ENCODE measurements at places on chromosomes 3 and 15.
A peak's percentile ranks its signal among the peaks of the same experiment; 100 is the strongest.

DNA sequence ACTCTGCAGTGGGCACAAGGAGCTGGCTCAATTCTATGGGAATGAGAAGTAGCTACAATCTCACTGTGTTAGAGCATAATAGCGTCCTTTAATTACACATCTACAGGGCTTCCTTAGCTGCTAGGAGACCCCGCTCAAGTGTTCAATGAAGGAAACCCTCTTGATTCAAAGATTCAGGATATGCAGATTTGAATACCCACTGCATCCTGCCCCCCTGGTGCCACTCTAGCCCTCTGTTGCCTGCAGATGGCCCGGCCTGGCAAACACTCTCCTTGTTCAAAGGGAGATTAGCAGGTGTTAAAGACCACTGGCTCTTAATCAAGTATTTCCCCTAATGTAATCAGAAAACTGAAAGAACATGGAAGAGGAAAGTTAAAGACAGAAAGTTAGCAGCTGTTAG, 356.6 kb downstream of the VGLL3 start:
- DNase-seq: no peak

GRCh38 chr3:31041161-31041978, 146.9 kb upstream of the GADL1 start:
- no peak for DNase-seq

DNA sequence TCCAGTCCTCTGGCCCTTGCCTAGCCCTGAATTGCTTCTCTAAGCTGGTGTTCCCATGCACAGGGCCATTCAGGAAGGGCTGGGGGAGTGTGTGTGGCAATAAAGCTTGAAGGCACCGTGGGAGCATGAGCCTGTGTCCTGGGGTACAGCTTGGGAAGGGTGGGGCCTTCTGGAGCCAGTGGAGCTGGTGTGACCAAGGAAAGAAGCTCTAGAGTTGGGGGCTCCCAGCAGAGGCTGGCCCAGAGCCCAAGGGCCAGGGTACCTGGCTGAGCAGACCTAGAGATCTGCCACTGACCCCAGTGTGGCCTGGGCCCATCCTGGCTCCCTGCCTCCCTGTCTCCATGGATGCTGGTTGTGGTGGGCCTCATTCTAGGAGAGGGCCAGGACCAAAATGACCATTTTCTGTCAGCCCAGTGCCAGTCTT, 8.1 kb downstream of the ABTB1 start:
- DNase-seq: no peak

GRCh38 chr3:140712301-140712700, 34.4 kb downstream of the TRIM42 start:
- DNase-seq: no peak

- no peak for DNase-seq
These were observed 21.4 kb upstream of the ESYT3 start for GRCh38 chr3:138412821-138413551.

DNA sequence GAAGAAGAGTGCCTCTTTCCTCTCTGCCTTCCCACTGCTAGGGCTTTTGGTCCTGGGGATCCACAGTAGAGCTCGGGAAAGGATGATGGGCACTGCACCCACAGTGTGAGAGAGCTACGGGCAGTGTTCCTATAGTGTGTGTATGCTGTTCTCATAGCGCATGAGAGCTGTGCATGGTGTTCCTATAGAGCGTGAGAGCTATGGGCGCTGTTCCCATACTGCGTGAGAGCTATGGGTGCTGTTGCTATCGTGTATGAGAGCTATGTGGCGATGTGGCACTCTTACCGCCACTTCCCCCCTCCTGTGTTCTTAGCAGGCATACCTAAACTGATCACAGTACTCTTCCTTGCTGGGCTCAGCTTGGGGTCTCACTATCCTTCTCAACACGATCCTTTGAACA, 213.5 kb downstream of the EDEM1 start:
- DNase-seq: no peak

GRCh38 chr3:176378789-176379188, 818.5 kb downstream of the TBL1XR1 start:
- DNase-seq: no peak

- no peak for DNase-seq
These were observed 53.5 kb upstream of the CCDC54 start for GRCh38 chr3:107323723-107324122.

- no peak for DNase-seq
These were observed 99.1 kb downstream of the SLC49A4 start for GRCh38 chr3:122893754-122894668.

- DNase-seq: no peak
These were observed 122.1 kb upstream of the TPRG1 start for GRCh38 chr3:189049458-189050236.

DNA sequence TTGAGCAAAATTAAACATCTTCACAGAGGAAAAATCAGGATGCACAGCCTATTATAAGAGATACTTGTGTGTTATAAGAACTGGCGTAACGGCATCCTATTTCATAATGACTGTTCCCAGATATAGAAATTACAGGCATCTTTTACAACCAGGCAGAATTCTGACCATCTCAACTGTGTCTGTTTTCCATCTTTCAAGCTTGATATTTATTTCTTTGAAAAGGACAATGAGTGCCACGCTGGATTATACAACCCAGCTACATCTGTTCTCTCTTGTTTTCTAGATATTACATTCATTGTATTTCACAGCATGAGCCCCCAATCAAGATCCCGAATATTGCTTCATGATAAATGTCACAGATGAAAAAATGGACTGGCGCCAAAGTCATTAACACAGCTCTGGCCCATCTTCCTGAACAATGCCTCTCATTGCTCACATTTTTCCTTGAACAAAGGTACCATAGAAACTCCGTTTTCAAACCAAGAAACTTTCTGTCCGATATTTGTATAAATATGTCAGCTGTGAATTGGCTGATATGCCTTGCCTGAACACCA, 420.6 kb downstream of the TBL1XR1 start:
- peak; percentile 22 for DNase-seq

DNA sequence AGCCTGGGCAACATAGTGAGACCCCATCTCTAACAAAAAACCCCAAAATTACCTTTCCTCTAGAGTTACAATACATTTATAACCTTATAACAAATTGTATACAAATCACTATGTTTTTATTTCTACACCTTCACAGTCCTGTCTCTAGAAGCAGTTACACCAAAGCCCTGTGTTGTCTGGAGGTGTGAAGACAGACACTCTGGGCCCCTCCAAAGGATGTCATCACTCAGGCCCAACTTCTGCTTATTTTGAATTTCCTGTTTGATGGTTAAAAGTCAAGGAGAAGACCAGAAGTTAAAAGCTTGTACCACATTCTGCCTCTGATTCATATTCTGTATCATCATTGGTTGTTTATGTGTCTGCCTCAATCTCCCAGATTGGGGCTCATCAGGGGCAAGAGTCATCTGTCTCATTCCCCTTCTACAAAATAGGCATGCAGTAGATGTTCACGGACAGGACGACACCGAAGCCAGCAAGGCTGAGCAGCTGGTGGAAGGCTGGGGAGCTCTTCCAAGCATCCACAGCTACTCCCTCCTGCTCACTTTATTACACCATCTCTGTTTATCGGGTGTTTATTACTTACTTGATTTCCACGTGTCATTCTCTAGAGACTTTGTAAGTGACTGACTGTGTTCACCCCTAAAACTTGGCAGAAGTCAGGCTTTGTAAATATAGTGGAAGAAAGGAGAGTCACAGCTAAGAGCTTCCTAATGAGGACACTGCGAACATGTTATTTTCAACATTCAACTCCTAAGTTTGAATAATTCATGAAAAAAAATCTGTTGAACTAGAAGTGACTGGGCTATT, 136.8 kb upstream of the ANKRD28 start:
- no peak for DNase-seq

DNA sequence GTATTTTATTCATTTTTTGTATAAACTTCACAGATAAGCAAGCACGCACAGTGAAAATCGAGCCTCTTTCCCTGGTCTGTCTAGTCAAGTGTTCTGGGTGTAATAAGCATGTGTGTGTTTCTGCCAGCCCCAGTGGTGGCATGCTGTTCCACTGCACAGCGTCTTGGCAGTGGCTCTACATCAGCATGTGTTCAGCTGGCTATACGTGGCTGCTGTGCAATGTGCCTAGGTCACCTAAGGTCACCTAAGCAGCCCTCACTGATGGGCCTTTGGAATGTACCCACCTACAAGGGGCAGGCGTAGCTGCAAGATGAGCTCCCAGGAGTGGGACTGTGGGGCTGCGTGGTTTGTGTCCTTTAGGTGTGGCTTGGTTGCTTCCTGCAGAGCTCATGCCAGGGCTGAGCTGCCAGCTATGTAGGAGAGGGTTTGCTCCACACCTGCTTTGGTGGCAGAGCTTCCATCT, 4.9 kb downstream of the LIMD1 start:
- no peak for DNase-seq

DNA sequence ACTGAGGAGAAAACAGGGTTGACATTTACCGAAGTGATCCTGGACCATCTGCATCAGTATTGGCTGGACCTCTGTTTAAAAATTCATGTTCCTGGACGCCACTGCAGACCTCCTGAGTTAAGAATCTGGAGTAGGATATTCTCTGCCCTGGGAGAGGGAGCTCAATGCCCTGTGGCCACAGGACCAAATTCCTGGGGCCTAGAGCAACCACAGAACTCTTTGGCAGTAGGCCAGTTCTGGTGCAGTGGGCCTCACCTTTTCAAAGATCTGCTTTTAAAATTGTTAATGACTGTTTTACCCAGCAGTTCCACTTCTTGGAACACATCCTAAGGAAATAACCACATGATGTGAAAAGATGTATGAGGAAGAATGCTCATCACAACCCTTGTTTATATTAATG, 133.3 kb upstream of the ADPGK start:
- no peak for DNase-seq

GRCh38 chr3:175041369-175041768, 182.2 kb downstream of the NAALADL2 start:
- DNase-seq: no peak

GRCh38 chr15:80875568-80876347, 96.6 kb downstream of the CEMIP start:
- DNase-seq: no peak

DNA sequence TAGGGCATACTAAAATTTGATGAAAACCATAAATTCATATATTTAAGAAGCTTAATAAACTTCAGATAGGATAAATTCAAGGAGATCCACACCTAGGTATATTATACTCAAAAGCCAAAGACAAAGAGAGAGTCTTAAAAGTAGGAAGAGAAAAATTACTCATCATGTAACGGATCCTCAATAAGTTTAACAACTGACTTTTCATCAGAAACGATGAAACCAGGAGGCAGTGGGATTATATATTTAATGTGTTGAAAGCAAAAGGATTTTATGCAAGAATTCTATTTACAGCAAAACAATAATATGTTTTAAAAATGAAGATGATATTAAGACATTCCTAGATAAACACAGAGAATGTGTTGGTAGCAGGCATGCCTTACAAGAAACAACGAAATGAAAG, 202.7 kb downstream of the OXSM start:
- DNase-seq: no peak

DNA sequence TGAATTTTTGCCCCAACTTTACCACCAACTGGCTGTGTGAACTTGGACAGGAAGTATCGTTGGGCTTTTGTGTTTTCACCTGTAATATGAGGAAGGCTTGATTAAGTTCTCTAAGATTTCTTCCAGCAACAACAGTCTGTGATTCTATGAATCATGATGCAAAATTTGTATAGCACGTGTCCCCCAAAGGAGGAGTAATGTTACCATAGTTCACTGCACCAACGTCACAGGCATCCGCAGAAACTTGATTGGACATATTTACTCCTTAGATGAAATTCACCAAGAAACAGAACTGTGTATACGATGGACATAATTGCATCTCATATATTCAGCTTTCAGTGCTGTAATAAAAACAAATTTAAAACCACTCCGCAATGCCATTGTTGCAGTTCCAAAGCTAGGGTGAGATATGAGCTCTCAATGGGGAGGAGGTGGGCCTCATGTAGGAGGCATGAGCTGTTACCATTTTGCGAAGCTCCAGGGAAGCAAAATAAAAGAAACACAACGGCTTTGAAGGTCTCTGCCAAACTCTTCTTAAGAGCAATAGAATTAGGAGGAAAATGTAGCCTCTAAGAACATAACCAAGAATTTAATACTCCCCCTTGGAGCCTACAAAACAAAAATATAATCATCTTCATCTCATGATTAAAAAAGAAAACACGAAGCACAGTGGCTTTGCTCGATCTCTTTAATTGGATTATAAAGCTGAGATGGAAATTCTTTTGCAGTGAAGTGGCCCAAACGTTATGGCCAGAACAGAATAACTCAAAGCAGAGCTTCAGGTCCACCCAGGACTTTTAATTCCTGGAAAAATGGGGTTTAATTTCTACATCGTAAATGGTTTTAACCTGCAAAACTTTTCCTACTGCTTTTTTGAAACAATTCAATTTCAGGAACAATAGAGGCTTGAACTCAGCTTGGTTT, 80.7 kb downstream of the CHST2 start:
- DNase-seq: no peak

- DNase-seq: no peak
These were observed 71.8 kb downstream of the GAP43 start for GRCh38 chr3:115695090-115695489.

- peak; percentile 52 for DNase-seq
These were observed 286.1 kb upstream of the TBL1XR1 start for GRCh38 chr3:177483182-177483967.

All from NCI-H774 (cell line).